ENCODE measurements at places on chromosomes 7 and 10.

DNA sequence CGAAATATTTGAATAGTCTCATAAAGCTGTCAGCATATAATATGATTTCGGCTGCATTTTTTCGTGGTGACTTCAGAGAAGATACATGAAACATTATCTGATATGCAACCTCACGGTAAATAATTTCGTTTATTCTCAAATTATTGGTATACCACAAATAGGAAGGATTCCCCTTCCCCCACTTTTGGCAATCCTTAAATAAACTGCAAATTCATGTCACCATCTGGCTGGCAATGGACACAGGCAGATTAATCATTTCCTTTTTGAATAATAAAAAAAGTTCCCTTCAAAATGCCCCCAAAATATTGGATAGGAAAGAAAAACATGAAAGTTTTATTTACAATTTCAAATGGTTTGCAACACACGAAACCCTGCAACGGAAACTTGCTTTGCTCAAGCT lies 234.5 kb upstream of the MEOX2 start:
- DNase-seq: no peak

DNA sequence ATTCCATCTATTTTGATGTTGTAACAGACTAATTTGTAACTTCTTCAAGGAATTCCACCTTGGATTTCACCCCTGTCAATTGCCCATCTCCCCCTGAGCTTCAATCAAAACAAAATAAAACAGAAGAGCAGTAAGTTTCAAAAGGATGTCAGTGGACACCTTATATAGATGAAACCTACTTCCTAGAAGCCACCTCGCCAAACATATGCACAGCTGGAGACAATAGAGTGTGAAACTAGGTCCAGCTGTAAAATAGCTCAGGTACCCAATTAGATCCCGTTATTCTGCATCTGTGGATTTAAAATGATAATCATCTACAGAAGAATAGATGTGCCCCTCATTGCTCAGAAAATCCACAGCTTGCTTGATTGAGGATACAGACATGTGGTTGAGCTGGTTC lies 598.6 kb downstream of the SH2D4B start:
- DNase-seq: no peak

GRCh38 chr7:123581162-123581459 lies 20.5 kb upstream of the ASB15 start:
- no peak for DNase-seq

- DNase-seq: no peak
These were observed 31.6 kb upstream of the SLC16A12 start for GRCh38 chr10:89566992-89567391.

GRCh38 chr10:111338805-111339204 lies 262.0 kb downstream of the ADRA2A start:
- no peak for DNase-seq

DNA sequence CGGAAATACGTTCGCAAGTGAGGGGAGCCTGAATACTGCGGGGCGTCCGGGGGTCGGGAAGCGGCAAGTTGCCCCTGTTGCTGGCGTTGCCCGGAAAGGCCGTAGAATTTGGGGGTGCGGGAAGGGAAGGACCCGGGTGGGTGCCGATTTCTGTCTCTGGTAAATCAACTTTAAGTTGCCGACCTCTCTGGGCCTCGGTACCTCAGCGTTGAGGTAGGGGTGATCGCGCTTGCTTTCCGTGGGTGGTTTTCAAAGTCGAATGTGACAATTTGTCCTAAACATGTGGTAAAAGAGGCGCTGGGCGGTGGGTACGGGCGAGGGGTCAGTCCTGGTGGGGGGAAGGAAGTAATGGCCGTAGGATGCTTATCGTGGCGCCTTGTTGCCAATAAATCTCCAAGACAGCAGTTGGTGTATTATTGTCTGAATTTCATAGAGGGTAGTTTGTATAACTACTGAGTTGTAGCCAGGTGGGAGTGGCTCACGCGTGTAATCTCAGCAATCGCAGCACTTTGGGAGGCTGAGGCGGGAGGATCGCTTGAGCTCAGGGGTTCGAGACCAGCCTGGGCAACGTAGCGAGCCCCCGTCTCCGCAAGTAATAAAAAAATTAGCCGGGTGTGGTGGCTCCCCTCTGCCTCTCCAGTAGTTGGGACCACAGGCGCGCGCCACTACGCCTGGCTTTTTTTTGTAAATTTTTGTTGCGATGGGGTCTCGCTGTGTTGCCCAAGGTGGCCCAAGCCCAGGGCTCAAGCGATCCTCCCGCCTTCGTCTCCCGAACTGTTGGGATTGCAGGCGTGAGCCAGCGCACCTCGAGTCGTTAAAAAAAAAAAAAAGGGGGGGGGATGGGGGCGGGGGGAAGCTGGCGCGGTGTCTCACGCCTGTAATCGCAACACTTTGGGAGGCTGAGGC lies 644 bp downstream of the BUD23 start:
- DNase-seq: no peak

DNA sequence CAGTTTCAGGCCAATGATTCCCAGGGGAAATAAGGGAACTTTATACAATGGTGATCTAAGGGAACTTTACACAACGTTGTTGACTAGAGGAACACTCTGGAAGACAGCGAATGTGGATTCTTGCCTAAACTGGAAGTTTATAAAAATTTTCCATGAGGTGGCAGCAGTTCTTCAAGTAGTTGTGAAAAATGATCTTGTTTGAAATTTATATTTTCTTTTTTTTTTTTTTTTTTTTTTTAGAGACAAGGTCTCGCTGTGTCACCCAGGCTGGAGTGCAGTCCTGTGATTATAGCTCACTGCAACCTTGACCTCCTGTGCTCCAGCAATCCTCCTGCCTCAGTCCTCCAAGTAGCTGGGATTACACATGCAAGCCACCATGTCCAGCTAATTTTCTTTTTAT lies 32.1 kb upstream of the GTF2I start:
- no peak for DNase-seq

DNA sequence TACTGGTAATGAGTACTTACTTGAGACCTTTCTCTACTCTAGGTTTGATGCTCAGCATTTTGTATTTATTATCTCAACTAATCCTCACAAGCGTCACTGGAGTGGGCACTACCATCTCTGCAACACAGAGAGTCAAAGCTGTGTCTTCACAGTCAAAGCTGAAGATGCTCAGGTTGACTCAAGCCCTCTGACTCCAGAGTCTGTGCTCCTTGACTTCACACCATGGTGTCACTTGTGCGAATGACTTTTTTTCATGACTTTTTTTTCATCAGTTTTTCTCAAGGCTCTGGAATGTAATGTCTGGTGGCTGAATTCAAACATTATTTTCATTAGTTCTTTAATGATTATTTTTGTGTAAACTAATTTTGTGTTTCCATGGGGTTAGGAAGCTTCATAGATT lies 30.4 kb upstream of the TARP start:
- peak; percentile 29 for DNase-seq

GRCh38 chr10:23884670-23885069 lies 324.3 kb upstream of the KIAA1217 start:
- no peak for DNase-seq

GRCh38 chr10:776772-777171 lies 87.3 kb upstream of the DIP2C start:
- no peak for DNase-seq

DNA sequence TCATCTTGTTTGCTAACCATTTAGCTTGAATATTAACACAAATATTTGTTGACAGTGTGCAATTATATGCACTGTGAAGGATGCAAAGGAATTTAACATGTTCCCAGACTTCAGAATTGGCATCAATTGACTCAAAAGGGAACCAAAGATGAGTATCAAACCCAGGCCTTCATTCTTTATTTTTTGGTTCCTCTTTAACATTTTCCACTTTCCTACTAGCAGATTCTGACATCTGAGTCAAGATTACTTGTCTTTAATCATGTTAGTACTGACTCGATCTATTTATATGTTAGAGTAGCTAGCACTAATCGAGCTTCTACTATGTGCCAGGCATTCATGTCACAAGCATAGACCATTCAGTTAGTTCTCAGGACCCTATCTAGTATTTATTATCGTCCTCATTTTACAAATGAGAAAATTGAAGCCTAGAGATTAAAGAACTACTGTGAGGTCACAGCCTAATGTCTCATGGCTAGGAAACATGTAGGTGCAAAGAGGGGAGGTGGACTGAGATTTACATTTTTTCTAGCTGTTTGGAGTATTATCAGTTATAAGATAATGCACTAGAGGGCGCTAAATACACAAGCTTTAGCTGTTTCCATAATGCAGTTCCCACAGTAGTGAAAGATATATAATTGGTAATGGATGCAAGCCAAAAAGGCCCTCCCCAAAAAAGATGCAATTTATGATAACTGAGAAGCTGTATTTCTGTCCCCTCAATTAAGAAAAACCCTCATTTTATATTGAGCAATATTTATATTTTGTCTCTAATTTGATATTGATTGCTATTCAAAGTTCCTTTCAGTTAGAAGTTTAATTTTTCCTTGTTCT lies 32.9 kb upstream of the KMT2E start:
- DNase-seq: peak; percentile 77

- no peak for DNase-seq
These were observed 19.9 kb downstream of the COL17A1 start for GRCh38 chr10:104065748-104066147.

- no peak for DNase-seq
These were observed 167.3 kb downstream of the TPK1 start for GRCh38 chr7:144668503-144668902.

DNA sequence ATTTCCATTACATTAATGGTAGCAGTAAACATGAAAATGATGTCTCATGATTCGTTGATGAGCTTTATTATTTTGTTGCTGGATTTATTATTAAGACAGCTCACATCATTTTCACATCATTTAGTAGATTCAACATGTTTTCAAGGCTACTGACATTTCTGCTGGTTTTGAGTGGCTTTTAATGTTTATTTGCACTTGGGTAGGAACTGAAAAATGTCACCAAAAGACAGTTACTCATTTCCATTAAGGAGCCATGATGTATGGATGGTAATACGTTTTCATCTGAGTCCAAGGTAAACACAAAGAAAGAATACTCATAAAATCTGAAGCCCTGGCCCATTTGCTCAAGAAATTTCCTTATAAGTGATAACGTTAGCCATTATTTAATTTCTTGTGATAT lies 14.8 kb downstream of the PDK4 start:
- DNase-seq: no peak

DNA sequence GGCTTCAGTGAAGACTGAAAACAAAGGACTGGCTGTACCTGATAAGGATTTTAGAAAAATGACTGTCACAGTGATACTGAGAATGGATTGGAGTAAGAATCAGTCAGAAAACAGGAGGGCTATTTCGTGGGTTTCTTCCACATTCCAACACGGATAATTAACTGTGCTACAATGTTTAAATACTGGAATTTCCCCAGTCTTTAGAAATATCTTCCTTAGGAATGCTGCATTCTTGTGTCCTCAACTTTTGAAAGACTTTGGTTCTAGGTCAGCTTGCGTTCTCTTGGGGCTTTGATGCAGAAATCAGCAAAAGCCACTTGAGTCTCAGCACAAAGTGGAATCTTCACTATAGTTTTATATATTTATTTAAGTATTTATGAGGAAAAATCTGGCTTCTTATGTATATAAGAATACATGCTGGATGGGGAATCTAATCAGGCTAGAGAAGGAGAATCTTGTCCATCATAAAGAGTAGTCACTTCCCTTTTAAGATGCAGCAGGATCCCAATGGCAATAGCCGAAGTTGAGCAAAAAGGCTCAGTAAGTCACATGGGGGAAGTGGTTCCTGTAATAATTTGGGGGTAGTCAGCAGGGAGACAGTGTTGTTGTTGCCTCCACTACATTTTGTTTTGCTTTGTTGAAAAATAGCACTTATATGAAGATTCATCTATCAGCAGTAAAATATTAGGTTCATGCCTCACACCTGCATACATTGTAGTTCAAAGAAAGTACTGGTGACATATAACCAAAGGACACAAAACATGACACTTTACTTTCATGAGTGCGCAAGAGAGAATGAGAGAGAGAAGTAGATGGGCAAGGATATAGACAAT lies 86.0 kb downstream of the CH25H start:
- DNase-seq: no peak

DNA sequence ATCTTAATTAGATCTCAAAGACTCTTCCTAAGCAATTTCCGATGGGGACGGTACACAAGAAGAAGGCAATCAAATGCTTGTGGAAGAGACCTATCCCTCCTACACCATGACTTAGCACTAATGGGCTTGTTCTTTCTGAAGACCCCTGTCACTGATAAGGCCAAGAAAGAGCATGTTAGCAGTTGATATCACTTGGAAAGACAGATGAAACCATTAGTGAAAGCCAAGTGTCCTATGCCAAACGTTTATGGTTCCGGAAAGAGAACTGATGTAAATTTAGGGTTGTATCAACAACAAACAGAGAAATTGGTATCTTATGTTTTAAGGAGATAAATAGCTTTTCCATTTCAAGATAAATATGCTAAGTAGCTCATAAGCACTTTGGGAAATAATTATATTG lies 6.5 kb downstream of the UROS start:
- no peak for DNase-seq

DNA sequence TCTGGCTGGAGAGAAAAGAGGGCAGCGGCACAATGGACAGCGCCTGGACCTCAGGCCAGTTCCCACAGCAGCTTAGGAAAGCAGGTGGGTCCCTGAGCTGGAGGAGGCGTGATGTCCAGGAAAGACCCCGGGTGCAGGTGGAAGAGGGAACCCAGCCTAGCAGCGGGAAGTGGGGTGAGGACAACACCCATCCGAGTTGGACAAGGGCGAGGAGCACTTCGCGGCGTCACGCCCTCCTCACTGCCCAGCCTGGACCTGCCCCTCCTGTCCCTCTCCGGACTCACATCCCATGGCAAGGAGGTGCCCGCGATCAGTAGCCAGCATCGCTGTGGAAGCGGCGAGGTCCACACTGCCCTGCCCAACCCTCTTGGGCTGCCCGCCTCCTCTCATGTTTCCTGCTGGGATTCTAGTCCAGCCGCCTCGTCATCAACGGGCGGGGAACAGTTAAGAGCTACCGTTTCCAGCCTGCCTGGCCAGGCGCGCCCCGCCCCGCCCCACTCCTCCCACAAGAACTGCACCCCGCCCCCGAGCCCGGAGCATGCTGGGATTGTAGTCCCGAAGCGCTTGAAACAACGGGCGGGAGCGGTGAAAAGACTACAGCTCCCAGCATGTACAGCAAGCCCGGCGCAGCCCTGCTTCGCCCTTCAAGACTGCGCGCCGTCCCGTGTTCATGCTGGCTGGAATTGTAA lies 930.6 kb upstream of the ZNF722 start:
- DNase-seq: no peak

- peak; percentile 13 for DNase-seq
These were observed 569 bp downstream of the CAV1 start for GRCh38 chr7:116525298-116525912.

GRCh38 chr7:130299866-130300265 lies 6.9 kb downstream of the CPA4 start:
- DNase-seq: no peak

GRCh38 chr7:107694386-107694785 lies 33.8 kb downstream of the SLC26A4 start:
- no peak for DNase-seq
